ENCODE measurements at places on chromosomes 6 and 20.

DNA sequence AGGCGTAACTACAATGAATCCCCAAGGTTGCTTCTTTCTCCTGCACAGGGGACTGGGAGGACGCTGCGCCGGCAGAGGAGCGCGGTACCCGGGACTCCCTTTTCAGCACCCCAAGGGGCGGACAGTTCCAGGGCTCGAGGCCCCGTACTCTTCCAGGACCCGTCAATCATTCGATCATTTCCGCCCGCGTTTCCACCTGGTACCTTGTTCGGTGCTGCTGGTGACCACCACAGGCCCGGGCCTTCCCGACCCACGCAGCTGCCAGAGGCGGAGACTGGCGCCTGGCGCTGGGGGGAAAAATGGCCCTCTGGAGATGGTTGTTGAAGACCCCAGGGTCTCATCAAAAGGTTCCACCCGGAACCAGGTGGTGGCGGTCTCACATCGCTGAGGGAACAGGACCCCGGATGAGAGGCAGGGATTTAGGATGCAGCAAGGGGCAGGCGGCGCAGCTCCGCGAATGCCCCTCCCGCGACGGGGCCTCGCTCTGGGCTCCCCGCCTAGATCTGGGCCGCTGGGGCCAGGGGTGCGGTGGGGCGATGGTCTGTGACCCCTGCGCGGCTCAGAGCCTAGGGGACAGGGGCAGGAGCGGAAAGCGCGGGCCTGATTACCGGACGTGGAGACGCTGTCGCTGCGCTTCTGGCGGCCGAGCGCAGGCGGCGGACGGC is 744 bp downstream of the VSX1 start:
- DNase-seq, result no peak

DNA sequence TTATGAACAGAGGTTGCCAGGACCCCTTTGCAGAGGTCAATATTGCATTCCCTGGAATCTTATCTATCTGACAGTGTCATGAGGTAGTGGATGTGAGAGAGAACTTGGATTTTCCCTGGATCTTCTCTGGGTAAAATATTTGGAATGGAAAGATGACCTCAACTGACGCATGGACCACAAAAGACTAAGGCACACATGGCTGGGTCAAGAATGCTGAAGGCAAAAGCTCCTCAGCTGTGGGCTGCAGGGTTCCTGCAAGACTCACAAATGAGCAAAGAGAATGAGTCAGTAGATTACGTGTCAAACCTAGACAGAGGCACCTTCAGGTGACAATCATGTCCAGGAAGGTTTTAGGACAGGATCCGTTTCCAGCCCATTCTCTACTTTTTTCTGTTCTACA is 484.0 kb downstream of the C6orf118 start:
- no peak for DNase-seq

GRCh38 chr20:59575653-59576052 is 28.7 kb upstream of the PHACTR3 start:
- DNase-seq, result no peak

GRCh38 chr6:22078802-22079545 is 217.9 kb downstream of the PRL start:
- no peak for DNase-seq

DNA sequence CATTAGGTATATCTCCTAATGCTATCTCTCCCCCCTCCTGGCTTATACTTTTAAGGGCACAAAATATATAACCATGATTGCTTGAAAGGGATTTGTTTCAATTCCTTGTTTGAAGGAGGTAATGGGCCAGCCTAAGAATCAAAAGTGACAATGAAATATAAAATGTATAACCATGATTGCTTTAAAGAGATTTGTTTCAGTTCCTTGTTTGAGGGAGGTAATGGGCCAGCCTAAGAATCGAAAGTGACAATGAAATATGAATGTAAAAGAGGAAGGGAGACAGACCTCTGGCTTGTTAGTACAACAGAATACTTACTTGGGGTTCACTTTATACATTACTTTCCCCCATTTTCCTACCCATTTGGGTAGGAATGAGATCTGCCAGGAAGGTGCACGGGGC is 55.5 kb downstream of the FOXC1 start:
- no peak for DNase-seq

DNA sequence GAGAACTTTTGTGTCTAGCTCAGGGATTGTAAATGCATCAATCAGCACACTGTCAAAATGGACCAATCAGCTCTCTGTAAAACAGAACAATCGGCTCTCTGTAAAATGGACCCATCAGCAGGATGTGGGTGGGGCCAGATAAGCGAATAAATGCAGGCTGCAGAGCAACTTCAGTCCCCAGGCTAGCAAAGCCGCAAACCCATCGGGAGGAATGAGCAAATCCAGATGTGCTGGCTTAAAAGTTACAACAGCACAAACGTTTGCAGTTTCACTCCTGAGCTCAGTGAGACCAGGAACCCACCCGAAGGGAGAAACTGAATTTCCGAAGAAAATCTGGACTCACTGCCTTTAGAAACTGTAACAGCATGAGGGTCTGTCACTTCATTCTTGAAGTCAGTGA is 21.9 kb upstream of the MBOAT1 start:
- DNase-seq, result no peak

GRCh38 chr6:119067091-119067490 is 11.4 kb downstream of the FAM184A start:
- no peak for DNase-seq

GRCh38 chr6:125869427-125869826 is 78.7 kb downstream of the NCOA7 start:
- DNase-seq, result no peak
